ENCODE measurements at places on chromosomes 12 and 14. TPM values are rescaled to one million over a fixed set of nuclear protein-coding genes. Genes with fewer than 3 reads are reported as not detected.

The PPP4R4 gene
- total RNA-seq = 0.13 TPM

The CCDC198 gene
- not detected for total RNA-seq

The LALBA gene
- total RNA-seq = not detected

The C1S gene
- 593 TPM for total RNA-seq

The PRH2 gene
- total RNA-seq = not detected

The C1R gene
- 789 TPM for total RNA-seq

The KRT5 gene
- 3.0 TPM for total RNA-seq

The CLEC2B gene
- 17.1 TPM for total RNA-seq

The KRT7 gene
- total RNA-seq = 11.7 TPM

The TAS2R50 gene
- 2.0 TPM for total RNA-seq

The POTEM gene
- not detected for total RNA-seq

The ANHX gene
- not detected for total RNA-seq

DNA sequence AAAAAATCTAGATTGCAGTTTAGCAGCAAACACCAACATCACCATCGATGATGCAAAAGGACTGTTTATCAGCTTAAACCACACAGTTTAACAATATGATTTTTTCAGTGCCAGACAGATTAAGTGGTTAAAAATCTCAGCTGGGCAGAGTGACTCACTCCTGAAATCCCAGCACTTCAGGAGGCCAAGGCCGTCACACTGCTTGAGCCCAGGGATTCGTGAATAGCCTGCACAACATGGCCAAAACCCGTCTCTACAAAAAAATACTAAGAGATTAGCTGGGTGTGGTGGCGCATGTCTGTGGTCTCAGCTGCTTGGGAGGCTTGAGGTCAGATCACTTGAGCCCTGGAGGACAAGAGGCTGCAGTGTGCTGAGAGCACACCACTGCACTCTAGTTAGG lies 8.9 kb downstream of the RSRC2 start:
- no peak for DNase-seq

- no peak for DNase-seq
These were observed 14.8 kb upstream of the AACS start for GRCh38 chr12:125050446-125050845.

DNA sequence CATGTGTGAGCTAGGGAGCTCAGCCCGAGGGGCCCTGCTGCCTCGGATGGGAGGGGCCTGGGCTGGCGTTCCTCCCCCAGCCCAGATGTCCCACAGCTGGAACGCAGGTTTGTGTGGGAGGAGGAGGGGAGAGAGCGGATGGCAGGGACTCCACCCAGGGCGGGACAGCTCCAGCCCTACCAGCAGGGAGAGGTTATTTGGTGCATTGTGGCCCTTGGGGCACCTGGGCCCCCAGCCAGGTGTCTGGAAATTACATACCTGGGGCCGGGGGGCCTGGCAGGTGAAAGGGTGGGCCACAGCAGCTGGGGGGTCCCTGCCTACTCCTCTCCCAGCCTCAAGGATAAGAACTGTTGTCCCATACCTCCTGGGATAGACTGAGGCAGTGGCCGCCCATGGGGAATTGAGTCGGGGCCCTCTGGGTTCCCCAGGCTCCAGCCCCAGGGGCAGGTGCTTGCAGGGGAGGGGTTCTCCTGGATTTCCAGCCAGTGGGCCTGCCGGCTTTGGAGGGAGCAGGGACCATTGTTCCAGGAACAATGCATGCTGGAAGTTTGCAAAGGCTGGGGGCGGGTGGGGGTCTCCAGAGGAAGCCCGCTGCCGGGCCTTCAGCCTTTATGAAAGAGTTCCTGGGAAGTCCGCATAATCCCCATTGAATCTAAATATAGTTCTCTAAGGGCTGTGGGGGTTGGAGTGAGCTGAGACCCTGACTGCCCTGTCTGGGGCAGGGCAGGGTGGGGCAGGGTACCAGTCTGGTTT lies 1.2 kb downstream of the KIF26A start:
- DNase-seq = peak; percentile 76

DNA sequence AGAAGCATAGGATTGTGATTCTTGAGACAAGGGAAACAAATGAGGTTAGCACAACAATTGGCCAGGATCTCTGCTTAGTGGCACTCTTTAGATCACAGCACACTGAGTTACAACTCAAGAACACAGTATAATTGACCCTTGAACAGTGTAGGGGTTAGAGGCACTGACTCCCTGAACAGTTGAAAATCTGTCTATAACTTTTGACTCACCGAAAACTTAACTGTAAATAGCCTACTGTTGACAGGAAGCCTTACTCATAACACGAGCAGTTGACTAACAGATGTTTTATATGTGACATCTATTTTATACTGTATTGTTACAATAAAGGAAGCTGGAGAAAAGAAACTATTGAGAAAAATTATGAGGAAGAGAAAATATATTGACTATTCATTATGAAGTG lies 296.1 kb downstream of the RERGL start:
- DNase-seq = no peak

GRCh38 chr14:99157676-99158075 lies 114.3 kb downstream of the BCL11B start:
- DNase-seq = peak; percentile 41

DNA sequence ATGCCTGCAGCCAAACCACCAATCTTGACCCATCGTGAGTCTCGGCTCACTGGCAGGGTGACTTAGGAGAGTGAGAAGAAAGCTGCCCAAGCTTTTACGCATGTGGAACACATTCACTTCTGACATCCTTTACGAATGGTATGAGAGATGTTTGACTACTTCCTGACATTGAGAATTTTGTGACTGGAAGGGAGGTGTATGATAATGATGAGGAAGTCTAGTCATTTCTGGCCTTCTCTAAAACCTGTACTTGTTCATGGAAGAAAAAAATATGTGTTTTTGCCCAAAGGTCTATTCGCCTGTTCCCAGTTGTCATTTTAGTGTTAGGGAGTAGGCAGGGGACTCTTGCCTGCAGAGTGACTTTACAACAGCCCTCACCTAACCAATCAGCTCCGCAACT lies 227.2 kb upstream of the ATP2B1 start:
- no peak for DNase-seq

- no peak for DNase-seq
These were observed 825.7 kb downstream of the AACS start for GRCh38 chr12:125890971-125891370.

DNA sequence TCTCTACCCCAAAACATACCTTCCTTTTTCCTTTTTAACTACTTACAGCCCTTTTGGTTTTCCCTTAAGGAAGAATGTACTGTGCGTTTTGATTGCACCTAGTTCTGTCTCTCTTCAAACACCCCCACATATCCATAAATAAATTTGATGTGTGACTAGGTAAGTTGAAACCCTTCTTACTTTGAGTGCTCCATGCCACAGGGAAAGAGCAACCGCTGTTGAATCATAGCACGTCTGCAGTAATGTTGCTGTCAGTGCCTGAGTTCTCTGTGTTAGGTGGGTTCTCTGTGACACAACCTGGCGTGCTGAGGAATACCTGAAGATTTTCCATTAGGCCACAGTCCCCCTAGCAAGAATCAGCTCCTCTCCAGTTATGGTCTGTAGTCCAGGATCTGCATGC lies 102.1 kb downstream of the FIGNL2 start:
- no peak for DNase-seq

GRCh38 chr14:105508069-105508468 lies 17.0 kb downstream of the TEDC1 start:
- no peak for DNase-seq

GRCh38 chr12:113072136-113072535 lies 15.6 kb downstream of the DTX1 start:
- DNase-seq = no peak

- no peak for DNase-seq
These were observed 26.7 kb downstream of the CRY1 start for GRCh38 chr12:107066691-107067090.

GRCh38 chr14:59199614-59200013 lies 11.1 kb downstream of the DAAM1 start:
- no peak for DNase-seq

DNA sequence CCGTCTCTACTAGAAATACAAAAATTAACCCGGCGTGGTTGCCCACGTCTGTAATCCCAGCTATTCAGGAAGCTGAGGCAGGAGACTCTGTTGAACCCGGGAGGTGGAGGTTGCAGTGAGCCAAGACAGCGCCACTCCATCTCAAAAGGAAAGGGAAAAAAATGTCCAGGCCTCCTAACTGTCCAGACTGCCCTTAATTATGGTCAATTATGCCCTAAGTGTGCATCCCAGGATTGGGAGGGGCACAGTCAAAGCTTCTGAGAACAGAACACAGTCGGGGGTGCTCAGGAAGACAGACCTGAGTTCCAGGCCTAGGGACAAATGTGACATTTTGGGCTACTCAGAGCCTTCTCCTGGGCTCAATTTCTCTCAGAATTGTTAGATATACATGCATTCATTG lies 31.8 kb upstream of the SMUG1 start:
- DNase-seq = no peak

DNA sequence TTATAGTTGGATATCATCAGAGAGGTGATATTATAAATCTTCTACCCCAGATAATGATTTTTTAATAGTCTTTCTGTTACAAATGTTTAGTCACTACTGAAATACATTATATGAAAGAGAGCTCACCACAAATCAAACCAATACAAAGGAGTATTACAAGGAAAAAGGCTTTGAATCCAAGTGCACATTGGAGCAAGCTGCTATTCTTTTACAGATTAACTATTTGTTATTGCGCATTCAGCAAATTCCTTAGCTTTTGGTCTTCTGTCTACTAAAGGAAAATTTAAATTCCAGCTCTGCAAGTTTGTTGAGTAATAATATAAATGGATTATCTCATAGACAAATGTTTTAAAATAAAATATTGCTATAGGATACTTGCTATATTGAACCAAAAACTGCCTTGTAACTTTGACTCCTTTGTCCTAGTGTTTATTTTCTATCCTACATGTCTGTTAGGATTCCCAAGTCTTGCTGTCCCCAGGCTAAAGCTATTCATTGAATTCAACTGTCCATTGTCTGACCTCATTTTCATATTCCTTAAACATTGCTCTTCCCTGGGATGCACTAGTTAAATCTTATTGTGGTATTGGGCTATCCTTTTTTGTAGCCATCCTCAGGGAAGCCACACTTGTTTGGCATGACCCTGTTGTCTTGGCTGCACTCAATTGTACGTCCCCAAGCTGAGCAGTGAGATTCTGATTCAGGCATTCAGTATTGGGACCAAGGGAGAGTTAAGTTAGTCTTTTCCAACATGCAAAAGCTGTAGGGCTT lies 41.5 kb downstream of the PDE3A start:
- DNase-seq = no peak

DNA sequence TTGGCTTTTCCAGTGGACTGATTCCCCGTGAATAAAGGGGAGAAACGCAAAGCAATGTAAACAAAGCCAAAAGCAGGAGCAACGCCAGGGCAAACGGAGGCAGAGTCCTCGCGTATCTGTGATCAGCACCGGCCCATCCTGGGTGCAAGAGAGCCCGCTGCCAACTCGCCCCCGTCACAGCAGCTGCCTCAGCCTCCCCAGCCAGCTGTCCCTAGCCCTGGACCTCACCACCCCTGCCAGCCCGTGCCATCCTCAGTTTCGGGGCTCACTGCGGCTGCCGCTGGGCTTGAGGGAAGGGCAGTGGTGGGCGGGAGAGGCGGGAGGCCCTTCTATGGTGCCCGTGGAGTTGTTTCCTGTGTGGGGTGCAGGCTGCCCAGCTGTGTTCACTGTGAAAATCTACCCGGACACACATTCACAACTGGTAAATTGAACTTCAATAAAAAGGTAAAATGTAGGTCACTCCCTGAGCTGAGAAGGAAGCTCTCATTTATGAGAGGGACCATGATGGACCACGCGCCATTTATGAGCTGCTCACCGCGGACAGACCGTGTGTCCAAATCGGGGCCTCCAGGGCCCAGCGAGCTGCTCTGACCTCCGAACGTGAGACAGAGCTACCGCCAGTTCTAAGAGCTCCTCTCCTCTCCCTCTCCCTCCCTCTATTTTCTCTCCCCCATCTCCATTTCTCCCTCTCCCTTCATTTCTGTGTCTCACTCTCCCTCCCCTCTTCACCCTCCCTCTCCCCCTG lies 330.5 kb upstream of the SFSWAP start:
- DNase-seq = peak; percentile 22

GRCh38 chr12:116592731-116593130 lies 33.5 kb downstream of the MAP1LC3B2 start:
- no peak for DNase-seq

- no peak for DNase-seq
These were observed 118.6 kb upstream of the SYT1 start for GRCh38 chr12:78746001-78746400.

DNA sequence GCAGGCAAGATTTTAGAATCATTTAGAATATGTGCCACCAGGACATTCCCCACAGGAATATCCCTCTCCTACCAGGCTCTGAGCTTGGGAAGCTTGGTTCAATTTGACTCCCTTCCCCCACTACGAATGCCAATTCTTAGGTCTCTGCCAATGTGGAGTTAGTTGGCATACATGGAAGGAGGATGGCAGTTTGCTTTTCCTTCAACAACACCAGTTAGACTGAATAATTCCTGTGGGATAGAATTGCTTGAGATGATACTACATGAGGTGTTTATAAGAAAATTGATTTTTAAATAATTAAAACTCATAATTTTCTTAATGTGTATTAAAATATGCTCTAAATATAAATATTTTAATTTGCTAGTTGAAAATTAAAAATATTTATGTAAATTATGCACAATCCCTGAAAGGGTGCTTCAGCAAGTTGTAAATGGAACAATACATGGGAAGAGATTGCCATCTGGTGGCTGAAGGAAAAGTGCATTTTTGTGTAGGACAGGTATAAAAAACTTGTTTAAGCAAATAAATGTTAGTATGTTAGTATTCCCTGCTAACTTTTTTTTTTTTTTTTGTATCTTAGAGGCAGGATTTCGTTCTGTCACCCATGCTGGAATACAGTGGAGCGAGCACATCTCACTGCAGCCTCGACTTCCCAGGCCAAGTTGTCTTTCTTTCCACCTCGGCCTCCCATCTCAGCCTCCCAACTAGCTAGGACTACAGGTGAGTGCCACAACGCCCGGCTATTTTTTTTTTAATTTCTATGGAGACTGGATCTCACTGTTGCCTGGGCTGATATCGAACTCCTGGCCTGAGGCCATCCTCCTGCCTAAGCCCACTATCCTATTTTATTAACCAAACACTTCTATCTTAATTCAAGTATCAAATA lies 25.8 kb upstream of the STRAP start:
- no peak for DNase-seq

- no peak for DNase-seq
These were observed 208.8 kb upstream of the LRFN5 start for GRCh38 chr14:41397926-41398325.

- DNase-seq = no peak
These were observed 178.2 kb downstream of the RMST start for GRCh38 chr12:97640826-97641225.

DNA sequence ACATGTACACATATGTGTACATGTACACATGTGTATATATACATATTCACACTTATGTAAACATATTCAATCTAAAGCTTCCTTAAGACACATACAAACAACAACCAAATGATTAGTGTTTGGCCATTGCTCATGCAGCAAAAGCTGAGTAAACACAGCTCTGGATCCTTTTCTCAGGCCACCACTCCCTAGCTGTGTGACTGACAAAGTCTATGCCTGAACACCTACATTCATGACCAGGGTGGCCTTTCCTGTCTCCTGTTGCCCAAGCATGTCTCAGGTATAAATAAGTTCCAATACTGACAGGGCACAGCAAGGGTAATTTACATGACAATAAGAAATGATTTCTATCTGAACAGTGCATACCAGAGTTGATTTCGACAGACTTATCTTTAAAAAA lies 1.4 kb upstream of the PTPRO start:
- no peak for DNase-seq

- no peak for DNase-seq
These were observed 9.3 kb downstream of the STAC3 start for GRCh38 chr12:57241402-57242310.
